Endodermal cell (in vitro differentiated cells): ENCODE measurements at places on chromosomes 6 and 20.

DNA sequence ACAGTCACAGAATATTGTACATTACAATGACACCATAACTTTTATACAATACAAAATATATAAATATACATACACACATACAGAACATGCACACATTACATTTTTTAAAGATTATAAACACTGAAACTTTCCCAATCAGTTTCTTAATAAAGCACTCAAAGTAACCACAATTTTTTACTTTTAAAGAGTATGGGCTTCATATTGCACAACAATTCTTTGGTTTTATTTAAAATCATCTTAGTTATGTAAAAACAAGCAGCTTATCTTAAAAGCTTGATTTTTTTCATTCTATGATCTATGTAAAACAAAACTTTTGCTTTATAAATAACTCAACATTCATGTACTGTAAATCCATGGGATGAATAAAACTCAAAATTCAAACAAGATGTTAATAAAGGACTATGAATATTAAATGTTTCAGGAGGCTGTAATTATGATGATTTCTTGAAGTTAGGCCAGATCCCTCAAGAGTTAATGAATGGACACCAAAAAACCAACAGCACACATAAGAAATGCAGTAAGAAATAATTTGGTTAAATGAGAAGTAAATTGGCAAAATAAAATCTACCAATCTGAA lies 93.1 kb upstream of the BCLAF1 start:
- DNase-seq = no peak

- no peak for DNase-seq
Measured at GRCh38 chr6:139325125-139325524, 33.3 kb upstream of the TXLNB start.

- peak; percentile 87 for DNase-seq
Measured at GRCh38 chr6:68572525-68572924, 62.6 kb upstream of the ADGRB3 start.

GRCh38 chr6:137717074-137718073 lies 149.7 kb upstream of the TNFAIP3 start:
- no peak for DNase-seq

GRCh38 chr6:112780498-112781096 lies 433.5 kb downstream of the RFPL4B start:
- DNase-seq = peak; percentile 87

GRCh38 chr6:36224918-36225461 lies 28.4 kb downstream of the BRPF3 start:
- DNase-seq = peak; percentile 40

DNA sequence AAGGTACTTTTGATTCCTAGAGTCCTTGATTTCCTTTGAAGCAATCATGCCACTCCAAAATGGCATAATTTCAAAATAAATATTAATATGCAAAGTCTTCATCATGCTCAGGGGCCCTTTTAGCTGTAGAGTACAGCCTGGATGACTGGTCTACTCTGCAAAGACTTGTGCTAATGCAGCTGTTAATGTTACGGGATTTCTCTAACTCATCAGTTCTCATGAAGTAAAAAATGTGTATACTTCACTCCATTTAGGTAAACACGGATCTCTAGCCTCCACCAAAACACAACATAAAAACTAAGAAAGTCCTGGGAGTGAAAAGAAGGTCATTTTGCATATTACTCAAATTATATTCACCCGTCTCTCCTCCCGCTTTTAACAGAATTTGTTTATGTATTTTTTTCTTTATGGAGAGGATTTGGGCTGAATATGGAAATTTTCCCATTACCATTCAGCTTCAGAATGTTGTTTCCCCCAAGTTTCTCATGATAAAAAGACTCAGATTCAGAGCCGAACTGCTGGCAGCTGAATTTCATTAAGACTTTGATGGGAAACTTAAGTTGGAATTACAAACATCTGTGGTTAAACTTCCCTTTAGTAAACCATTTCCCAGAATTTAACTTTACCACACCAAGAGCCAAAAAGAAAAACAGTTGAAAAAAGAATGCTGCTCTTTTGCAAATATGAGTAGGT lies 8.7 kb downstream of the LAMA4 start:
- DNase-seq = no peak

DNA sequence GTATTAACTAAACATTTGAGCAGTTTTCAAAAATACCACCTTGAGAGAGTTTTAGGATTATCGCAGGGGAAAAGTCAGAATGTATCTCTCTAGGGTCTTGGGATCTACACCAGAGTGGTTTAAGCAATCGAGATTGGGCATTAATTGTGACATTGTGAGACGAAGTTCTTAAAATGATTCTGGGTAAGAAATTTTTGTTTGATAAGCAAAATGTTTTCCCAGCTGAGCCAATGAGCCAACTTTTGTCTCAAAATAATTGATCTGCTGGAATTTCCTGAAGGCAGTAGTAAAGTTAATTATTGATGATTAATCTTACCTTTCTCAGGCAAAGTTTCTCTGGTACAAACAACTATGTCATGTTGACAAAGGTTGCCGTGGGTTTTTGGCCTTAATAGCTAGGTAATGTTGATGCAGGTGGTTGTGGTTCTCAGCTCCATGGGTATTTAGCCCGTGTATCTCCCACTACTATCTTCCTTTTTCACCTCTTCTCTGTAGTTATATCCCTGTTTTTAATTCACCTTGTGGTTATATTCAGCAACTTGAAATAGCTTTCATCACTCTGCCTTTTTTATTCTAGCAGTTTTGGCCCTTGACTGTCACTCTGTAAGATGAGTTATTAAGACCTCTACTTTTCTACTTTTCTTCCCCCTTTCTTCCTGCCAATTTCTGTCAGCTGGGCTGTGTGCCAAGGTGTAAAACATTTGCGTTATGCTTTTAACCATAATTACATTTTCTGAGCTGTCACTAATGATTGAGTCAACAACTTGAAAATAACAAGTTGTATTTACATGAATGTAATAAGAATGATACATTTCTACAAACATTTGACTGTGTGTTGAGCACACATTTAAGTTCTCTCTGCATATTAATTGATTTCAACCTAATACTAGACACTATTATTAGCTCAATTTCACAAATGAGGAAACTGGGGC lies 368.3 kb upstream of the BTBD3 start:
- DNase-seq = no peak

DNA sequence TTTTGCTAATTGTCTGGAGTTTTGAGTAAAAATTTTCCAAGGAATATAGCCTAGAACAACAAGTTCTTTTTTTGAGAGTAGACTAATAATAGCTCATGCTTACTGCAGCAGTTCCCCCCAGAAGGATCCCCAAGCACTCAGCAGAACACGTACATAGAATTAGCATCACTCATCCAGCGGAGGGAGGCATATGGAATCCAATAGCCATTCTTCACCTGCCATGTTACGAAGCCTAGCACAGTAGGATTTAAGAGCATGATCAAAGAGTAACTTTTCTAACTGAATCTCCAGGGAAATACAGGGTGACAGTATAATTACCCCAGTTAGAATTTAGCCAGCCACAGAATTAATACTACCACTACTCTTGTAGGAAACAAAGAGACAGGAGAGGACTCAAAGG lies 511.7 kb upstream of the NOX3 start:
- no peak for DNase-seq

- DNase-seq = no peak
Measured at GRCh38 chr6:29466241-29466640, 9.3 kb downstream of the OR2H1 start.

- no peak for DNase-seq
Measured at GRCh38 chr6:114288701-114289495, 53.9 kb downstream of the HS3ST5 start.

DNA sequence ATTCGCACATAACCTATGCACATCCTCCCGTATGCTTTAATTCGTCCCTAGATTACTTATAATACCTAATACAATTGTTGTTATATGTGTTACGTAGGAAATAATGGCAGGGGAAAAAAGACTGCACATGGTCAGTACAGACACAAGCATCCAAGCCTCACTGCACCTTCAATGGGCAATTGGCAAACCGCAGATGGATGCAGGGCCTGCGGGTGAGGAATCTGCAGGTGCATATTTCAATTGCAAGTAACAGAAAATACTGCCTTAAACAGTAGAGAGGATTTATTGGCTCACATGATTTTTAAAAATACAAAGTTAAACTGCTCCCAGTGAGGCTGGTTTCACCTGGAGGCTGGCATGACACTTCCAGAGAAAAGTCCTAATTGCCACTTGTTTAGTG lies 142.1 kb upstream of the MLN start:
- no peak for DNase-seq

DNA sequence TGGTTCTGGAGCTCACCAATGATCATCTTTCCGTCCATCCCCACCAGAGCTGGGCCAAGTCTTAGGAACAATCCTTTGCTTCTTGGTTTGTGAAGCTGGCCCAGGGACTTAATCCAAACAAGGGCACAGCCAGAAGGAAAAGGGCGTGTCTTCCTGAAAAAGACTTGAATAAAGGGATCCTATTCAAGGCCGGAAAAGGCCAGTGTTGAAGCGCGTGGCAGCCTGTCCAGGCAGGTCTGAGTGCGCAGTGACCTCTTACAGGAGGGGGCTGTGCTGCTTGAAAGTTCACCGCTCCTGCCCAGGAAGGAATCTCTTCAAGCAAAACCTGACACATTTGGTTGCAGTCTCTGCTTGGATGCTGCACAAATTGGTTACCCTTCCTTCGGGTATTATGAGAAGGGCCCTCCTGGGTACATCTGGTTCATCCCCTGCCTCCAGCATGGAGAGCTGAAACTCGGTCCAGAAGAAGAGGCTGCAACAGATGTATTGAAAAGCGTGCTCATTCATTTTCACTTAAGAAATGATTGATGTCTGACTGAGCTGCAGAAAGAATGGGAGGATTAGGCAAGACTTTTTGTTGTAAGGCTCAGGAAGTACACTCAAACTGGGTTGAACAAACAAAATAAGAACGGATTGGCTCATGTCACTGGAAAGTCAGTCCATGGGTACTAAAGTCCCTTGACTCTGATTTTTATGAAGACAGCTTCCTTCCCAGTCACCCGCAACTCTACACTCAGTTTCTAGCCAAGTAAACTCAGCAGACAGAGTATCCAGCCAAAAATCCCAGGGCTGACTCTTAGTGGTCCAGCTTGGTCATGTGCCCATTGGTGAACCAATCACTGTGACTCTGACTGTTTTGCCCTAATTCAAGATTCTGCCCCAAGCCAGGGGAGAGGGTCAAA lies 136.3 kb downstream of the TFAP2C start:
- no peak for DNase-seq

- no peak for DNase-seq
Measured at GRCh38 chr6:166025149-166025898, 142.3 kb downstream of the TBXT start.

DNA sequence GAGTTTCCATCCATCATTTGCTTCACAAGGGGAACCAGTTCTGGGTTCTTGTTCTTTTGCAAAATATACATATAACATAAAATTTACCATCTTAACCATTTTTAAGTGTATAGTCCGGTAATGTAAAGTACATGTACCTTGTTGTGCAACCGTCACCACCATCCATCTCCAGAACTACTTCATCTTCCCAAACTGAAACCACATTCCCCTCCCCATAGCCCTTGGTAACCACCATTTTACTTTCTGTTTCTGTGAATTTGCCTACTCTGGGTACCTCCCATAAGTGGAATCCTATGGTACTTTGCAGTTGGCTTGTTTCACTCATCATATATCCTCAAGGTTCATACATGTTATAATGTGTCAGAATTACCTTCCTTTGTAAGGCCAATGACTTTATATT lies 70.3 kb upstream of the DSP start:
- DNase-seq = no peak

- no peak for DNase-seq
Measured at GRCh38 chr6:161637658-161638057, 363.8 kb upstream of the AGPAT4 start.

GRCh38 chr6:137715589-137716045 lies 151.4 kb upstream of the TNFAIP3 start:
- DNase-seq = no peak

DNA sequence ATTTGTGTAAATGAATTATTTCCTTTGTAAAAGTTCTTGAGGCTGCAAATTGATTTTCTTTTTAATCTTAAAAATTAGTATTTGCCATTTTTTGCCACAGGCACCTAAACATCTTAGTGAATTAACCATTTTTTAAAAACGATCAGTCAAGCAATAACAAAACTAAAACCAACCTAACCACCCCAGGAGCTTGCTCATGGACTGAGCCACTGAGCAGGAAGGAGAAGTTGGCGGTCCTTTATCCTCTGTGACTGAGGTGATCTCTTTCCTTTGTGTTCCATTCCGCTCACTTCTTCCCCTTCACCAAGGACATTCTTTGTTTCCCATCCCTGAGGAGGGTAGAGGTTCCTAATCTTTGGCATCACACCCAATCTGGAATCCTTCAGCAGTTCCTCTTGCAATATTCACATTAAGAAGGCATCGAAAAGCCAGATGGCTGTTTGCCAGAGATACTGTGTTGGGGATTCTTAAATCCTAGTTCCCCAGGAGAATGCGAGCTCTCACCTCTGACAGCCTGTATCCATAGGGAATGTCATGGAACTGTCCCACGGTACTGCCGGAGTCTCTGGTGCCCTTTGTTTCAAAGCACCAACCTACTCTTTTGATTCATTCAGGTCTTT lies 30.5 kb downstream of the RPRD1B start:
- no peak for DNase-seq

DNA sequence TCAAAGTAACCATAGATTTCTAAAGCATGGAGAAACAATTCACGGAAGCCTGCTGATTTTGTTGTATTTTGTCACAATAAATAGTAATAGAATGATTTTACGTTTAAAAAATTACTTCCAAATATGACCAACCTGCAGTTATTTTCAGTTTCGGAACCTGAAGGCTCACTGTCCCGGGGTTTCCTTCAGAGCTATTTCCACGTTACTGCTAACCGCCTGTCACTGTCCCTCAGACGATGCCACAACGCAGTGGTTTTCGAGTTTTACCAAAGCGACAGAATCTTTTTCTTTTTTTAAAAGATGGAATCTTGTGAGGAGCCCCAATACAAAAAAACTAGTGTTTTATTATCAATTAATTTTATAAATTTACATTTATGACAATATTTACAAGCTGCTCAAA lies 40.5 kb downstream of the PSMG4 start:
- DNase-seq = peak; percentile 22

GRCh38 chr6:82568290-82568993 lies 204.8 kb downstream of the TPBG start:
- no peak for DNase-seq

- peak; percentile 40 for DNase-seq
Measured at GRCh38 chr6:129050086-129050485, 167.1 kb downstream of the LAMA2 start.

- DNase-seq = no peak
Measured at GRCh38 chr20:35661908-35662307, 2.8 kb downstream of the CPNE1 start.

DNA sequence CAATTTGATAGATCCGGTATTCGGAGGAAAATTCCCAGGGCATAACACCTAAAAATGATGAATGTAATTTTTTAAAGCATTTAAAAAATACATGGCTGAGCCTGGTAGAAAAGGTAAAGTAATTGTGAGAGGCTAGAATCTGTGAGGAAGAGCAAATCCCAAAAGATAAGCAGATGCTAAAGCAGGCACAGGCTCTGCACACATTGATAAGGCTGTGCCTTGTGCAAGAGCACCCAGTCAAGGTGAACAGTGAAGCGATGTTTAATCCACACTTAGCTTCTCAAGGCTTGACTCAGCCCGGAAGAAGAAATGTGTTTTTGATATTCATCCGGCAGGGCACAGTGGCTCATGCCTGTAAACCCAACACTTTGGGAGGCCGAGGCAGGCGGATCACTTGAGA lies 5.1 kb upstream of the EPB41L2 start:
- DNase-seq = no peak

- no peak for DNase-seq
Measured at GRCh38 chr6:37845026-37845911, 25.7 kb downstream of the ZFAND3 start.

GRCh38 chr6:110439356-110439755 lies 24.0 kb upstream of the DDO start:
- DNase-seq = no peak

GRCh38 chr6:148747145-148747470 lies 278 bp downstream of the UST start:
- no peak for DNase-seq
